ENCODE measurements at places on chromosomes 13 and 19.

DNA sequence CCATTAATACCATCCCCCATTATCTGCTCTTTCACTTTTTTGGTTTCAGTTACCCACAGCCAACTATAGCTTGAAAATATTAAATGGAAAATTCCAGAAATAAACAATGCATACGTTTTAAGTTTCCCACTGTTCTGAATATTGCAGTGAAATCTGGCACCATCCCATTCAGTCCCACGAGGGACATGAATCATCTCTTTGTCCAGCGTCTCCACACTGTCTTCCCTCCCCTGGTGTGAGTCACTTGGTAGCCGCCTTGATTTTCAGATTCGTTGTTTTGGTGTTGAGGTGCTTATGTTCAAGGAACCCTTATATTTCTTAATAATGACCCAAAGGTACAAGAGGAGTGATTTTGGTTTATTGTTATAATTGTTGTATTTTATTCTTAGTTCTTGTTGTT is 246.1 kb downstream of the DCT start:
- no peak for DNase-seq

DNA sequence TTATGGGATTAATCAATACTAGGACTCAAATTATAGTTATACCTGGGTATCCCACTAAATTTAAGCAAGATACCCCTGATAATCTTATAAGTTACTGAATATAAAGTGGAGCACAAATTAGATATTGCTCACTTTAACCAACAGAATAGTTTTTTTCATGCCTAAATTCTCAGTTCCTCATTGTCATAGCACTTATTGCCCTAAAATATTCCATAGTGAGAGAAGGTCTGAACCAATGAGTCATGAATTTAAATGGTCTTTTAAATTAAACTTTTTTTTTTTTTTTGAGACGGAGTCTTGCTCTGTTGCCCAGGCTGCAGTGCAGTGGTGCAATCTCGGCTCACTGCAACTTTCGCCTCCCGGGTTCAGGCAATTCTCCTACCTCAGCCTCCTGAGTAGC is 42.4 kb downstream of the ZNF136 start:
- DNase-seq = no peak

GRCh38 chr19:42942187-42942789 is 5.3 kb upstream of the PSG7 start:
- no peak for DNase-seq

GRCh38 chr19:8484331-8484894 is 18.0 kb downstream of the PRAM1 start:
- DNase-seq = no peak

- no peak for DNase-seq
These were observed 328.2 kb downstream of the HS6ST3 start for GRCh38 chr13:96417939-96418685.

GRCh38 chr19:18349524-18350128 is 9.2 kb downstream of the PGPEP1 start:
- no peak for DNase-seq

DNA sequence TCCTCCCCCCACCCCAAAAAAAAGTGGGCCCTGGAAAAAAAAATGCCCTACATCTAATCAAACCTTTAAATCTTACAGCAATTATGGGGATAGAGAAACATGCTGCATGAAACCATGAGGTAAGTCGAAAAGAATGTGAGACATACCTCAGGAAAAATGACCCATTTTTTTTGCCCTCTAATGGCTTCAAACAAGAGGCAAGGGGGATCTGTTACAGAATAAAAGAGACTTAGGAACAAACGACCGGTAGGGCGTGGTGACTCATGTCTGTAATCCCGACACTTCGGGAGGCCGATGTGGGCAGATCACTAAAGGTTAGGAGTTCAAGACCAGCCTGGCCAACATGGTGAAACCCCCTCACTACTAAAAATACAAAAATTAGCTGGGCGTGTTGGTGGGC is 8.4 kb downstream of the RGL3 start:
- no peak for DNase-seq

DNA sequence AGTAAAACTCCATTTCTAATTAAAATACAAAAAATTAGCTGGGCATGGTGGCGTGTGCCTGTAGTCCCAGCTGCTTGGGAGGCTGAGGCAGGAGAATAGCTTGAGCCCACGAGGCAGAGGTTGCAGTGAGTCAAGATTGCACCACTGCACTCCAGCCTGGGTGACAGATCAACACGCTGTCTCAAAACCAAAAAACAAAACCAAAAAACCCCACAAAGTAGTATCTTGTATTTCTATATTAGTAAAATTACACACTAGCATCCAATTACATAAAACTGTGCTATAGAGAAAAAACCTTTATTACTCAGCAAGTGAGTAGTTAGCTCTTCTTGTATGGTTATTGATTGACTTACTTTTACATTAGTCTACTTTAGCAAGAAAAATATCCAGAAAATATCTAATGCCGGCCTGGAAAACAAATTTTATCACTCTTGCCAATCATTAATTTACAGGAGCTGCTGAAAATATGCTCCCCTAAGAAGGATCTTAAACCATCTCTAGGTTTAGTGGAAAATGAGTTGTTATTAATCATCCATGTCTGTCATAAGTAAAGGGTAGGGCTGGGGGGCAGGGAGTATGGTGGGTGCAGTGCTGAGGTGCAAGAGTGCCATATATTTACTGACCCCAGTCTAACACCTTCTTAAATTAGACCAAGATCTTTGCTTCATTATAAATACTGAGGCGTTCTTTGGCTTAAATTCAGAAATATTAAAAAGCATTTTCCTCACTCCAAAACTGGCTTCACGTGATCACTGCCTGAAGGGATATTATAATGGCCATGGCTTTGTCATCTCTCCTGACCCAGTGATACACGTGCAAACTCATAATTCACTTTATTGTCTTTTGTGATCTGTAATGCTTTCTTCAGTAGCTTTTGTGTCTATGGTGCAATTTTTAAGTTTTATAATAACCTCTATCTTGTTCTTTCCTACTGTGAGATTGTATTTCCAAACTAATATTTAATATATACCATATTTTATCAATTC is 44.1 kb downstream of the UBL3 start:
- no peak for DNase-seq

DNA sequence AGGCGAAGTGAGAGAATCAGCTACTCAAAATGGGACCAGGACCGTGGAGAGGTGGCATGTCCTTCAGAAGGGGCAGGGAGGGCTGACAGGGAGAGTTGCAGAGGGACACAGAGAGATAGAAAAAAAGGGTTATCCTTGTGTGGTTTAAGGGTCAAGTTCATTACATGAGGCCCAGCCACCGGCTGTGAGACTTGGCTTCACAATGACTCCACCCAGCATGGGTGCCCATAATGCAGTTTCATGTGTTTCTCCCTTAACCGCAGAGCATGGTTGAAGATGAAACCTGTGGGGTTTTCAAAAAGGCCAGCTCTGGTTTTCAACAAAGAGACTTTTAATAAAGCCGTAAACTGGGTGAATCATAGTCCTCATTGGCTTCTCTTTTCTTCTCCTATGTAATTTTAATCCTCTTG is 164.6 kb downstream of the KLF5 start:
- no peak for DNase-seq

DNA sequence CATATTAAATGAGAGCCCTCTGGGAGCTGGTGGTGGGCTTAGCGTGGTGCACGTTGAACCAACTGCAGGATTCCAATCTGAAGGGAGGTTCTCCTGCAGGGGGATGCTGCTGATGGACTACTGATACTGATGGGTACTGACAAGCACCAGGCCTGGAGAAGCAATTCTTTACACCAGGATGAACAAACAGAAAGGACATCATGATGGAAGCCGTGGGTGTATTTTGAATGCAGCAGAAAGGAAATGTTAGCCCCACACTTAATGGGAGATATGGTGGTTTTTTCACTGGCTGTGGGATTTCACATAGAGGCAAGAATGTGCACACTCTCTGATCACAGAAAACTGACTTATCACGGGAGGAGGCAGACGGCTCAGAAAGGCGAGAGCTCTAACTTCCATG is 299.7 kb downstream of the TEX29 start:
- DNase-seq = no peak

DNA sequence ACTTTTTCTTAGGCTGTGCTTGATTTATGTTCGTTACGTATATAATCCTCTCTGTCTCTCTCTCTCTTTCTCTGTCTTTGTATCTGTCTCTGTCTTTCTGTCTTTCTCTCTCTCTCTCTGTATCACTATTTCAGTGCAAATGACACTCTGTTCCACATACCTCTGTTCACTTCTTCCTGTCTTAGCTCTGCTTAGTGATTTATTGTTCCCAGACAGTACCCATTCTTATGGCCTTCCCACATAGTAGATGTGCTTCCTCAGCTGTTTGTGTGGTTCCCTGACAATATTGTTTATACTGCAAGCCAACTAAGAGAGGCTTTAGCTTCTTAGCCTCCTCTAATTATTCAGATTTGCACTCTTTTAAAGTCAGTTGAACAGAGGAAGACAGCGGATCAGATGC is 1244.2 kb downstream of the DIAPH3 start:
- no peak for DNase-seq

DNA sequence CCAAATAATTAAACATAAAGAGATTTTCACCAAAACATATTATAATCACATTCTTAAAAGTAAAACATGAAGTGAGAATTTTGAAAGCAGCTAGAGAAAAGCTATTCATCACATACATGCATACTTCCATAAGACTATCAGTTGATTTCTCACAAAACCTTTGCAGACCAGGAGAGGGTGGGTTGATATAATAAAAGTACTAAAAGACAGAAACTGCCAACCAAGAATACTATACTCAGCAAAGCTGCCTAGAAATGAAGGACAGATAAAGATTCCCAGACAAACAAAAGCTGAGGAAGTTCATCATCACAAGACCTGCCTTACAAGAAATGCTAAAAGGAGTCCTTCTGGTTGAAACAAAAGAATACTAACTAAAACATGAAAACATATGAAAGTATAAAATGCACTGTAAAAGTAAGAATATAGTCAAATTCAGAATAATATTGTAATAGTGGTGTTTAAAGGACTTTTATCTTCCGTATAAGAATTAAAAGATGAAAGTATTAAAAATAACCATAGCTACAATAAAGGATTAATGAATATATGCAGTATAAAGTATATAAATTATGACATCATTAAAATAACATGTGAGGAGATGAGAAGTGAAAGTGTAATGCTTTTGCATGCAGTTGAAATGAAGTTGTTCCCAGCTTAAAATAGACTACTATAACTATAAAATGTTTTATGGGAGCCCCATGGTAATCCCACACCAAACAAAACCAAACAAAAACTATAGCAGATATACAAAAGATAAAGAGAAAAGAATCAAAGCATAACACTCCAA is 76.2 kb downstream of the RXFP2 start:
- no peak for DNase-seq

DNA sequence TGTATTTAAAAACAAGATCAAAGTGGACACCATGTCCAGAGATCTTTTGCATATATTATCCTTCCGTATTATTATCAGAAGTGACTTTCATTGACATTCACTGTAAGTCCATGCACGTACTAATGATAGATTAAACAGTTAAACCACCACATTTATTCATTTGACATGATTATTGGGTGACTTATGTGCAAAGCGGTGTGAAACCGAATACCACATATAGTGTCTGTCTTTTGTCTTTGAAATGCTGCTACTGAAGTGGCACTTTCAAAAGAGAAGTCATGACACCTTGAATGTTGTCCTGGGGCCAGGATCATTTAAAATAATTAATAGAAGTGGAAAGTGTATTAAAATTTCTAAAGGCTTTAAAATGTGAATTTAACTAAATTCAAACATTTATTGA is 100.1 kb downstream of the ERCC5 start:
- DNase-seq = no peak

- no peak for DNase-seq
These were observed 10.9 kb upstream of the MEIS3 start for GRCh38 chr19:47430041-47430802.

- no peak for DNase-seq
These were observed 89.9 kb downstream of the COL4A2 start for GRCh38 chr13:110396913-110397381.

DNA sequence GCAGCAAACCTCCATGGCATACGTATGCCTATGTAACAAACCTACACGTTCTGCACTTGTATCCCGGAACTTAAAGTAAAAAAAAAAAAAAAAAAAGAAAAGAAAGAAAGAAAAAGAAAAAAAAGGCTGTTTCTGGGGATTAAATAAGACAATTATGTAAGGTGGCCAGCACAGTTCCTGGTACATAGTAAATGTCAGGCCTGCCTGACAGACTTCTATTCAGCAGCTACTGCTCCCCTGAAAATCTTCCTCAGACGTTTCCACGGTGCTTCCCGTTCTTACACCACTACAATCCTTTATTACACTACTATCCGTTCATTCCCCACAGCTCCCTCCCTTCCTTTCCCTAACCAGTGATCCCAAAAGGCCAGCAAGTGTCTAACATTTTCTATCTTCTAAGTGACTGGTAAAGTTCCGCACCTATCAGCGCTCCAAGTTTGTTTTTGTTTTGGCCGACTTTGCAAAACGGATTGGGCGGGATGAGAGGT is 636 bp upstream of the RB1 start:
- DNase-seq = no peak

DNA sequence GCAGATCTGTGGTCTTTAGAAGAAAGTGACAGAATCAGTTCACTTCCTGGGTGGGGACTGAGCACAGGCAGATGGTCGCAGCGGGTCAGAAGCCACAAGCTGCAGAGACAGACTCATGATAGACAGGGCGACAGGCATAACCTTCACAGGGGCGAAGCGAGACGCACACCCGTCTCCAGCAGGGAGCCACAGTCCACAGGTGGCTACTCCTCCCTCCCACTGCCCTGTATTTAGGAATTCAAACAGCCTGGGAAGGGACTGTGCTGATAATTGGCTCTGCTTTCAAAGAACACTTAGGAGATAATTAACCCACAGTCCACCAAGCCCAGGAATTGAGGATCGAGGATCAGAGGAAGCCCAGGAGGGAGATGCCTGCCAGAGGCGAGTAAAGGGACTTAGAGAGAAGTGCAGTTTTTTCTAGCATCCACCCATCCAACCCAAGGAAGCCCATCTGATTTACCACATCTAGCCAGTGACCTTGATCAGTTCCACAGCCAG is 23.2 kb downstream of the RFX2 start:
- DNase-seq = no peak

GRCh38 chr19:35309481-35310279 is 17.7 kb downstream of the MAG start:
- DNase-seq = no peak

DNA sequence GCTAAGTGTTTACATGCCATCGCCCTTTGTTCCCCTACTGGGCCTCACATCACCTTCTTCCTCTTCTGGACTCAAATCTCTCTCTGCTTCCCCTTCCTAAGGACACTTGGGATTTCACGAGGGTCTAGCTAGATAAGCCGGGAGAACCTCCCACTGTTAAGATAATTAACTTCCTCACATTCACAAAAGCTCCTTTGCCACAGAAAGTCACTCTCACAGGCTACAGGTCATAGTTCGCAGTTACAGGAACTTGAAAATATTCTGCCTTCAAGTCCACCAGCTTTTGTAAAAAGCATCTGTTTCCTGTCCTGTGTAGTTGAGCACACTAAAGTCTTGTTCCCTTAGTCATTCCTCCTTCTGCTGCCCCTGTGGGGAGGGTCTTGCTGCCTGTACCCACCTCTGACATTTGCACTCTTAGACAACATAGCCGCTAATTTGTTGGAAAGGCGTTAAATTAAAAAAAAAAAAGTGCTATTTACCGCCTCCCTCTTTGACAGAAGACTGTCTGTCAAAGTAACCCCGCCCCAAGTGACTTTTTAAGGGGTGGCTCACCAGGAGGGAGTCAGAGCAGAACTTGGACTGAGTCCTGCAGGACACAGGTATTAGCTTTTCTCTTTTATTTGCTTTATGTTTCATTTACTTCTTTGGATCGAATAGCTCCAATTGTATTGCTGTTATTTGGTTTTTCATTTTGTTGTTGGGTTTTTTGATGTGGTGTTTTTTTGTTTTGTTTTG is 26.8 kb upstream of the CEACAM21 start:
- peak; percentile 37 for DNase-seq

- DNase-seq = no peak
These were observed 64.8 kb downstream of the MIPEP start for GRCh38 chr13:23824371-23824770.

GRCh38 chr19:50703915-50704796 is 15.4 kb downstream of the SHANK1 start:
- DNase-seq = no peak

All from stimulated activated CD4-positive, alpha-beta T cell treated with anti-CD3 and anti-CD28 coated beads, Interleukin-1b, Interleukin-23, amount 100 ng/mL, for 4 hours (primary cell).